NB4 (cell line): ENCODE measurements at places on chromosomes 3 and 15.

DNA sequence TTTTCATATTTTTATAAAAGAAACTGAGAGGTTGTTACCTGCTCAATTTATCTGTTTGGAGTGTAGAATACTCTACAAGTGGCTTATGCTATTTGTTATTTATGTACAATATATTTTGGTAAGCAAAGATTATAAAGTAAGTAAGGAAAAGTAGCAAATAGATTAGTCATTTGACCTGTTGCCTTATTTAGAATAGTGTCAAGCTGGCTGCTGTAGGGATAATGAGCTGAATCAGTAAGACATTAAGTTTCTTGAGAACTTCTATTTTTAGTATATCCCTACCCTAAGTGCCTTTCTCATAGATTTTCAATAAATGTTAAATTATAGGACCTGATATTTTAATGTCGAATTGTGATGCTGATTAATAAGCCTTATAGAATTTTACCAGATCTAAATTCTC is 37.2 kb downstream of the ECT2 start:
- no peak for DNase-seq

DNA sequence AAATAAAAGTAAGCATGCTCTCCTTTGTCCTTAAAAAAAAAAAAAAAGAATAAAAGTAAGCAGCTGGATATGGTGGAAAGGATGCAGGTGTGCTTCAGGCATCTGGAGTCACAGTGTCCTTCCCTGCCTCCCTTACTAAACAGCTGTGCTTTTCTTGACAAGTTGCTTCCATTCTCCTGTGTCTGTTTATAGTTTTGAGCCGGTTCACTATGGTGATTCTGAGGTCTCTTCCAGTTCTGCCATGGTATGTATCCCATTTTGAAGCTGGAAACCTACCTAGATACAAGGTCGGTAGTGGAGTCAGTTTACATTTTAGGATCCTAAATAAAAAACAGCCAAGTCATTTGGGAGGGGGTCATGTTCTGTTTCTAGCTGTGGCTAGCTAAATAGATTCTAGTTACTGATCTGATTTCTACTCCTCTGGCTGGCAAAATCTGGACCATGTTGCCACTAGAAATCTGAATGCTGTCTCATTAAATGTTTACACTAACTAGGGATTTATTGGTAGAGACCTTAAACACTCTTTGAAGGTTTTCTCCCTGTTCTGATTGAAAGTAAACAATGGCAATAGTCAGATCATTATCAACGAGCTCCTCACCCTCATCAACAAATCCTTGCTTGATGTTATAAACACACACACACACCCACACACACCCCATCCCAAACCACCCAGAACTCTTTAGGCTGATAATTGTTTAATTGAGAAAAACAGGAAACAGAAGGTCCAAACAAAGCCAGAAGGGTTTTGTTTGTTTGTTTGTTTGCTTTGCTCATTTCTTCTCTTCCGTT is 7.9 kb downstream of the TNFSF10 start:
- no peak for DNase-seq

GRCh38 chr15:82952158-82953081 is at the start of gene HOMER2:
HOMER2 (minus strand) TSS chr15:82952720; CDS start chr15:82952535, 185 bp downstream.
- peak; percentile 35 for DNase-seq

DNA sequence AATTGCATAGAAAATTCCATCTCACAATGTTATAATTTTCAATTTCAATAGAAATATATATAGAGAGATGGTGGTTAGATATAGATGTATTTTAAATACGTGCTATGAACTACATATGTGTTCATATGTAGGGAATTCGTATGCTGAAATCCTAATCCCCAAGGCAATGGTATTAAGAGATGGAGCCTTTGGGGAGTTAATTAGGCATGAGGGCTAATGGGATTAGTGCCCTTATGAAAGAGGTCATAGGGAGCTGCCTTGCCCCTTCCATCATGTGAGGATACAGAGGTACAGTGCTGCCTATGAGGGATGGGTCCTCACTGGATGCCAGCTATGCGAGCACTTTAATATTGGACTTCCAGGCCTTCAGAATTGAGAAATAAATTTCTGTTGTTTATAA is 79.6 kb upstream of the CCDC54 start:
- no peak for DNase-seq

DNA sequence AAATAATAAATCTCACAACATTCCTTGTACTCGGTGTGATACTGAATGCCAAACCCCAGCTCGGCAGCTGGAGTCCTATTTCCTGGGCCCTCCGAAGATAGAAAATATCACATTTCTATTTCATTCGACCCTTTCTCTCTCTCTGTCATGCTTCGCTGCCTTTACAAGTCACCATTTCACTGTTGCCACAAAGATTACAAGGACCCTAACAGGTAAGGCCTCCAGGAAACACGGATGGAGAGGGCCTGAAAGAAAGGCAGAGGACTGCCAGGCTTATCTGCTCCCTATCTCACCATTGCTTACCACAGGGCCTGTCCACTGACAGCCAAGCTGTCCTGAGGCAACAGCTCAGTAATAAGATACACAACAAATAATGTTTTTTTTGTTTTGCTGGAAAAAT is 376.5 kb downstream of the MECOM start:
- DNase-seq = no peak

DNA sequence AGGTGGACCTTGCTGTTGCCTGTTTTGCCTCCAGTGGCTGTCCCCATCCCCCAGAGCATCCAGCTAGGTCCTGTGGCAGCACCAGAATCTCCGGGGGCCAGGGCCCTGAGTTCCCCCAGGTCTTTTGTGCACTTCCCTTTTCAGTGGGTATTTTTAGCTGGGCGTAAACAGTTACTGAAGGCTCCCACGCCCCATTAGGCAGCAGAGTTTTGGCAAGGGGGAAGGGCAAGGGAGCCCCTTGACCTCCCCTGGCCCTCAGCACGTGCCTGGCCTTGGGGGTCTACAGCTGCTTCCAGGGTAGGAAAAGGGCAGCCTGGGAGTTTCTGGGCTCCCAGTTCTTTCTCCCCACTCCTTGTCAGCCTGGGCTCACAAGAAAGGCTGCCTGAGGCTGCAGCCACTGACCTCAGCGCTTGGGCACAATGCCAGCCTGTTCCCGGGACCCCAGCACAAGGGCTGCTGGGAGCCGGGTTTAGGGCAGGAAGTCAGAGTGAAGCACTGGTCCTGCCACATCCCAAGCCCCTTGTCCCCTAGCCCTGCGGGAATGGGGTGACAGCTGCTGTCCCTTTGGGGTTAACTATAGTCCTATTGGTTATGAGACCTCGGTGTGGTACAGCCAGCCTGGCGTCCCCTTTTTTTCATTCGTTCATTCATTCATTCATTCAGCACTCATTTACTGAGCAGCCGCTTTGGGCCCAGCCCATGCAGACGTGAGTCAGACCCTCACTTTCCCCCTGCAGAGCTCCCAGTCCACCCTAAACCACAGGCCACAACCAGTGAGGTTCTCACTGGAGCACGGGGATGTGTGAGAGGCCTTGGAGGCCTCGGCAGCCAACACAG is 8.4 kb downstream of the CSK start:
- DNase-seq = peak; percentile 94

DNA sequence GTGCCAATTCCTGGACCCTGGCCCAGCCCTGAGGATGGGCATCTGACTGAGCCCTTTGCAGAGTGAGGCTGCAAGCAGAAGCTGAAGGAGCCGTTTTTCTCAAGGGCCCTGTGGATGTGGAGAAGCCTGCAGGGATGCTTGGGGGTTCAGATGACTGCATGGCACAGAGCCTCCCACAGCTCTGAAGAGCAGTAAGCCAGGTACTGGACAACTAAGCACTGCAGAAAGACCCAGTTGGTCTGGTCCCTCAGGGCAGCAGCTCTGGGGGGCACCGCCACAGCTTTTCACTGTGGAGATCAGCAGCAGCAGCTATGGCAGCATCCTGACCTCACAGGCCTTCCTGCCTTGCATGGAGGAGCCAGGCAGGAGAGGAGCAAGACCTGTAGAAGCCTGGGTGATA is 67.6 kb downstream of the CRYGS start:
- no peak for DNase-seq

DNA sequence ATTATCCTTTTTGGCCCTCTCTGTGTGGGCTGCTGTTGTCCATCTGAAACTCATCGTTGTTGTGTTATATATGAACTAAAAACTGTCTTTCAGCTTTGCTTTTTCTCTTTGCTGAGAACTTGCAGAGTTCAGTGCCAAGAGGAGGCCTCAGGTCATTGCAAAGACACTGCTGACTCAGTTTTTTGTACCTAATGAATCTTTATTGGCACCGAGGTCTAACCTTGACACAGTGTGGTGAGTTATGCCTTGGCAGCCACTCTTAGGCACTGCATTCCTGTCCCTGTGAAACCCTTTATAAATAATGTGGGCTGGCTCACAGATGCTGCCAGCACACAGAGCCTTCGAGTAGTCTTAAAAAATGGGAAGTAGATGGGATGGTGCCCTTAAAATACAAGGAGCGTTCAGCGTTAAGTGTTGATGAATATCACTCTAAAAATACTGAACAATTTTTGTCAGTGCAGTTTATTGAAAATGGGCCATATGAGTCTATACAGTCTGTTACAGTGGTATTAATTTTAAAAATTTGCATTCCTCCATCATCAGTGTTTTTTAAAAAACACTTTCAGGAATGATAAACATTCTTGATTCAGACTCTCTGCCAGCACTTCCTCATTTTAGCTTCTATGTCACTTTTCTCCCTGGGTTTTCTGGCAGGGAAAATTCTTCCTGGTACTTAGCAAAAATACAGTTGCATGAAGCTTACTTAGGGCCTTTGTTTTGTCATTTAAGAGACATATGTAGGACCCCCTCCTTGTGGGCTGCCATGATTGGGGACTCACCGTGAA is 234.1 kb downstream of the CACNA2D3 start:
- no peak for DNase-seq

GRCh38 chr15:69290346-69291164 is 8.2 kb upstream of the PAQR5 start:
- no peak for DNase-seq

DNA sequence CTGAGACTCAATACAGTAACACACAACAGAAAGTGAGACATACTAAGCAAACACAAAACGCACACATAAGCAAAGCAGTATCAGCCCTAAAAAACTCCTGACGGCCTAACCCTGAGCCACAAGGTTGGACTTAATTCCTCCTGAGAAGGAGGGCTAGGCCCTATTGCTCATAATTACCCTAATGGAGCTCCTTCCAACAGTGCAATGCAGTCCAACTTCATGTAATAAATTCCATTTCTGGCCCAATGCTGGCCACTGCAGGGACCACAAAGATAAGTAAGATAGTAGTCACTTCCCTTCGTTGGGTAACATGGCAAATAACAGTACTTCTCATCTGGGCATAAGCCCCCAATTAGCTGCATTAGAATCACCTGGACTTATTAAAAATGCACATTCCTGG is 4.2 kb downstream of the VPS39 start:
- DNase-seq = peak; percentile 12
